Midbrain (tissue), 1 donor: ENCODE measurements at places on chromosomes 3 and 15.
A peak's percentile ranks its signal among the peaks of the same experiment; 100 is the strongest.

GRCh38 chr3:128307029-128307633 lies 153.8 kb downstream of the EEFSEC start:
- peak; percentile 6 for DNase-seq

GRCh38 chr3:13123013-13123654 lies 49.9 kb upstream of the IQSEC1 start:
- no peak for DNase-seq

GRCh38 chr15:100570735-100571313 lies 31.2 kb downstream of the LINS1 start:
- no peak for DNase-seq

DNA sequence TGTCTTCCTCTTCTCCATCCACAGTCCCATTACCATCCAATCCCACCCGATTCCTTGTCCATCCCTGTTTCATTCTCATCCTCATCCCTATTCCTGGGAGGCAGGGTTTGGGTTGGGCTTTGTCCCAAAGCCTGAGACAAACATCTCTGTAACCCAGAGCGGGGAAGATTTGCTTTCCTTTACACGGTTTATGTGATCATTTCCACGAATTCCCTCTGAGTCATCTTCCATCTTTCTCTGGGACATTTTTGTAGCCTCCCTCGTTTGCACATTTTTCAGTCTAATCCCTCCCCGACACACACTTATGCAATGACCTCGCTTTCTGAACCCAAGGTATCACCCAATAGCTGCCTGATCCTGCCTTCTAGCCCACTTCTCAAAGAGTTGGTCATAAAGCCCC lies 22.8 kb downstream of the DUOX2 start:
- DNase-seq = no peak

DNA sequence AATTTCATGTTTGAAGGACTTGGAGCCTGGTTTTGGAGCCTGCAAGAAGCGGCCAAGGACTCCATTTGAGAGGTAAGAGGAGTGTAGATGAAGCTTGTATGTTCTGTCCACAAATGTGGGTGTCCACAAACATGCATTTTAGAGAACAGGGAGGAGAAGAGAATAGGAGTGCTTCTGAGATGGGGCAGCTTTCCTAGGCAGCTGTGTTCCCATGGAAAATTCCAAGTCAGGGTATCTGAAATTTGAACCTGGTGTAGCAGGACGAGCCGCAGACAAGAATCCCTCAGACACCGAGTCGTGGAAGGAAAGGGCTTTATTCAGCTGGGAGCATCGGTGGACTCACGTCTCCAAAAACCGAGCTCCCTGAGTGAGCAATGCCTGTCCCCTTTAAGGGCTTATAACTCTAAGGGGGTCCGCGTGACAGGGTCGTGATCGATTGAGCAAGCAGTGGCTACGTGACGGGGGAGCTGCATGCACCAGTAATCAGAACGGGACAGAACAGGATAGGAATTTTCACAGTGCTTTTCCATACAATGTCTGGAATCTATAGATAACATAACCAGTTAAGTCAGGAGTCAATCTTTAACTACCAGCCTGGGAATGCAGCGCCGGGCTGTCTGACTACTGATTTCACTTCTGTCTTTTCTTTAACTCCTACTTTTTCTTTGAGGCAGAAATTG lies 71.4 kb upstream of the WDR72 start:
- no peak for DNase-seq

- DNase-seq = no peak
Observed at GRCh38 chr15:28184166-28184565, 85.1 kb upstream of the OCA2 start.

GRCh38 chr3:197950677-197951061 lies 679 bp downstream of the RPL35A start:
- no peak for DNase-seq

DNA sequence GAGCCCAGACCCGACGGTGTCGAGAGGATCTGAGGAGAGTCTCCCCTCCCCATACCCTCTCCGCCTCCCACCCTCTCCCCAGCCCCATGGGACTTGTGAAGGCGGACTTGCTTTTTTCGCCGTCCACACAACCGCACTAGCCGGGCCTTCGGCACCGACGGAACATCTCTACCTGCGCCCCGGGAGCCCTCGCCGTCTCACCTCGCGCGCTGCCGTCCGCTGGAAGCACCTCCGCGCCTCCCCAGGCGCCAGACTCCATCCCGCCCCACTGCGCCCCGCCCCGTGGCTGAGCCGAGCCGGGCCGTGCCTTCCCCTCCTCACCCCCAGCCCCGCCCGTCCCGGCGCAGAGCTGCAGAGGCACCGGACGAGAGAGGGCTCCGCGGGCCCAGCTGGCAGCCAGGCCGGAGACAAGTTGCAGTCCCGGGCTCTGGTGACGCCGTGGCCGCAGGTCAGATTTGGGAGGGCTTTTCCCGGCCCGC lies at the start of the genes DUOX1 and DUOXA1:
TSS of gene DUOX1 (plus strand) at position 344 of the 479 bp plus-strand sequence. CDS start 1,973 bp downstream, outside the sequence.
TSS of gene DUOXA1 (minus strand) at position 229 of the 479 bp plus-strand sequence. CDS start 6,865 bp downstream, outside the sequence.
- DNase-seq = no peak

GRCh38 chr15:68196445-68197169 lies 8.5 kb downstream of the CALML4 start:
- DNase-seq = no peak

- no peak for DNase-seq
Observed at GRCh38 chr3:88589138-88589537, 439.4 kb downstream of the C3orf38 start.

GRCh38 chr3:188149587-188149986 lies 4.4 kb upstream of the LPP start:
- DNase-seq = no peak

GRCh38 chr3:197706658-197707057 lies 30.0 kb downstream of the RUBCN start:
- no peak for DNase-seq

GRCh38 chr15:89371228-89372044 lies 36.8 kb upstream of the POLG start:
- peak; percentile 31 for DNase-seq

- no peak for DNase-seq
Observed at GRCh38 chr15:82731527-82731926, 21.9 kb upstream of the AP3B2 start.

GRCh38 chr15:41870689-41871081 lies 23.2 kb downstream of the SPTBN5 start:
- DNase-seq = no peak

- no peak for DNase-seq
Observed at GRCh38 chr15:92807971-92808571, 92.1 kb upstream of the CHD2 start.

DNA sequence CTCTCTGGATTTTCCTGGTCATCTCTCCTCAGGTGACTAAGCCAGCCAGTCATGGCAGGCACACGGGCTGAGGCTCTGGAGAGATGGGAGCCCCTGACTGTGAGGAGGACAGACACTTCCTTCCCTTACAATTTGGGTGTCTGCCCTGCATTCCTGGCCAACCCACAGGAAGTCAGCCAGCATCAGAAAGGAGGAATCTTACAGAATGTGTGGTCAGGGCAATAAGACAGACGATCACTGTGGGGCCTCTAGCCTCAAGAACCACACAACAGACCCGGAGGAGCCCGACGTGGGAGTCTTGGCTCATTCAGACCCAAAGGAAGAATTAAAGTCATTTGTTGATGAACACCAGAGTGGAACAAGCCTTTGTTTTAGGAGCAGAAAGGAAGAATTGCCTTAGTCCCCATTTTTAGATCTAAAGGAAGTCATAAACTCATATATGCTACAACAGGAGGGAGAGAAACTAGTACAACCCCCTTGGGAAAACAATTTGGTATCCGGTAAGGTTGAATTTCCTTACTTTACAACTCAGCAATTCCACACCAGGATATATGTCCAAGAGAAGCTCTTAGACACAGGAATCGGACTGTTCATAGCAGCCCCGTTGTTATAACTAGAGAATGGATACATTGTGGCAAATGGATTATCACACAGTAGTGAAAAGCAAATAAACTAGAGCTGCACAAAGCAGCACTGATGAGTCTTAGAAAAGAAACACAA lies 62.2 kb downstream of the ABTB1 start:
- peak; percentile 40 for DNase-seq

DNA sequence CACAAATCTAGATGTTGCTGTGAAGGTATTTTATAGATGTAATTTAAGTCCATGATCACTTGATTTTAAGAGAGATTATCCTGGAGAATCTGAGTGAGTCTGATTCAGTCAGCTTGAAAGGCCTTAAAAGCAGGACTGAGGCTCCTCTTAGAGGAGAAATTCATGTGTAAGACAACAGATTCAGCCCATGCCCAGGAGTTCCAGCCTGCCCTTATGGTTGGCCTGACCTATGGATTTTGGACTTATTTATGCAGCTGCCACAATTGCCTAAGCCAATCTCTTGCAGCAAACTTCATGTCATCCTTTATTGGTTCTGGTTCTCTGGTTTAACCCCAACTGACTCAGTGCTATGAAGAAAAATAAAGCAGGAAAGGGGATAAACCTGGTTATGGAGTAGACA lies 296.5 kb upstream of the RASGRP1 start:
- no peak for DNase-seq

GRCh38 chr15:90004671-90005070 lies 3.5 kb downstream of the ZNF710 start:
- DNase-seq = peak; percentile 28

- peak; percentile 32 for DNase-seq
Observed at GRCh38 chr15:63350178-63350621, 31.4 kb downstream of the CA12 start.

- DNase-seq = no peak
Observed at GRCh38 chr3:139764069-139764905, 86.5 kb upstream of the NMNAT3 start.

DNA sequence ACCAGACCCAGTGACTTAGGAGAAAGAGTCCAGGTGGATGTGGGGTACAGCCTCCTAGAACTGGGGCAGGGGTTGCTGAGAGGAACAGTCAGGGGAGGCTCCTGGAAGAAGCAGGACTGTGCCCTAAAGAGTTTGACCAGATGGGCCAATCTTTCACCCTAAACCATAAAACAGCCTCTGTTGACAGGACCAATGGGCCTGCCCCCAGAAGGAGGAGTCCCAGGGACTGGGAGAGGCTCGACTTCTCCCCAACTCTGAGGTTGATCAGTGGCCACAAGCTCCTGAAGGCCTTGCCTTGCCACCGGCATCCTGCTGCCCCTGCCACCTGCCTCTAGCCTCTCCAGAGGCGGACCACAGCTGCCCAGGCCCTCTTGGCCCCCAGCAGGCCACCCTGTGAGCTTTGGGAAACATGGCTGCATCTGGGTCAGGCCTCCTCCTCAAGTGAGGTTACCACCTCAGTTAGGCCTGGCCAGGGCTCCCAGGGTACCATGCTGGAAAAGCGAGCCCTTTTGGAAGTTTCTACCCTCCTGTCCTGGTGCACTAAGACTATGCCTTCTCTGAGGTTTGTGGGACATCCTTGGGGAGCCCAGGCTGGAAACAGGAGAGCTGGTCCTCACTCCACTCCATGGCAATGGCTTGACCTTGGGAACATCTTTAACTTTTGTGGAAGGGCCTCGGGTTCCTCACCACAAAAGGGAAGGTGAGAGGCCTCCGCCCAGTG lies 2.8 kb downstream of the VIPR1 start:
- DNase-seq = no peak

DNA sequence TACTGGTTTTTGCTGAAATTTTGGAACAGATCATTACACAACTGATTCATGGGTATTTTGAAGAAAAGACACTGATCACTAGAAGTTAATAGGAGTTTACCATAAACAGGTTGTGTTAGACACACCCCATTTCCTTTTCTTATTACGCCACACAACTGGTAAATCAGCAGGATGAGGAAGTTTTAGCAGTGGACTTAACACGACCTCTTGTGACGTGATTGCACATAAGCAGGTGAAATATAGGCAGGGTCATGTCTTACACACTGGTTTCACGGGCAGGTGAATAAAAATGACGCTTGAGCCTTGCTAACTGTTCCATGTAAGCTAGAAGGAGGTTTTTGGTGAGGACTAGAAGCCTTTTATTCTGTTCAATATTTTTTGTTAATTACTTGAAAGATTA lies 27.1 kb upstream of the TPRG1 start:
- DNase-seq = no peak

DNA sequence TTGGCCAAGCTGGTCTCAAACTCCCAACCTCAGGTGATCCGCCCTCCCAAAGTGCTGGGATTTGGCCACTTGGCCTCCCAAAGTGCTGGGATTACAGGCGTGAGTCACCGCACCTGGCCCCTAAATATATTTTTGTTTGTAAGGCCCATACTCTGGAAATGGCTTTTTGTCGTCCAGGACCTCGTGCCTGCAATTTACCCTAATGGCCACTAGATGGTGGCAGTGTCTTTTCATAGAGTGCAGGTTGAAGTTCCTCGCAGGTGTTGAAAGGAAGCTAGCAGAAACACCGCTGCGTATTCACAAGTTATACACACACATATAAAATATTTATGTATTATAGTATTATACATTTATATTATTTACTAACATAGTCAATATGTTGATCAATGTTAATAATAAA lies 97.2 kb downstream of the LRTM1 start:
- DNase-seq = no peak

- DNase-seq = peak; percentile 79
Observed at GRCh38 chr3:8987645-8988383, 24.5 kb upstream of the RAD18 start.

DNA sequence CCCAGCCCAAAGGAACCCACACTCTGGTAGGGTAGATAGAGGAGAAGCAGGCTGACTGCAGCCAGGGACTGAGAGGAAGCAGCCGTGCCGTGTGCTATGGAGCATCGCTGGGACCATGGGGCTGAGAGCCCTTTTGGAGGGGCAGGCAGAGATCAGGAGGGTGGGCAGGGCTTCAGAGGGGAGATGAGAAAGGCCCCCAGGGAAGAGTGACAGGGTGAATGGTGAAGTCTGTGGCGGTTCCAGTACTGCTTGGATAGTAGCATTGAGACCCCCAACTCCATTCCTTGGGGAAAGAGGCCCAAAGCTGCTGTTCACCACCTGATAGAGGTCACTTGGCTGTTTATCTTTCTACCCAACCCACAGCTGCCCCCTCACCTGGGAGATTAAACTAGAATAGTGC lies 80.0 kb upstream of the MRPS22 start:
- no peak for DNase-seq

DNA sequence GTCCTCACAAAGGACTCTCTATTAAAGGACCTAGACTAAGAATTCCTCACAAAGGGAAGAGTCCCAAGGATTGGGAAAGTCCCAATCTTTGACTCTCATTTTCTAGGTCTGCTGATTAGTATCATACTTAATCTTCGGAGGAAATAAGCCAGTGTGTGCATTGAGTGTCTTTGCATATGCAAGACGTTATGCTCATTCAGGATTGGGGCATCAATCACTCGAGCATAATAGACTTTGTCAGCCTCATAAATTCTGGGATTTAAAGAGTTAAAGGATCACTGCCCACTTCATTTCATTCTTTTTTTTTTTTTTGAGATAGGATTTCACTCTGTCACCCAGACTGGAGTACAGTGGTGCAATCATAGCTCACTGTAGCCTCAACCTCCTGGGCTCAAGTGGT lies 154.3 kb downstream of the RBPMS2 start:
- no peak for DNase-seq

DNA sequence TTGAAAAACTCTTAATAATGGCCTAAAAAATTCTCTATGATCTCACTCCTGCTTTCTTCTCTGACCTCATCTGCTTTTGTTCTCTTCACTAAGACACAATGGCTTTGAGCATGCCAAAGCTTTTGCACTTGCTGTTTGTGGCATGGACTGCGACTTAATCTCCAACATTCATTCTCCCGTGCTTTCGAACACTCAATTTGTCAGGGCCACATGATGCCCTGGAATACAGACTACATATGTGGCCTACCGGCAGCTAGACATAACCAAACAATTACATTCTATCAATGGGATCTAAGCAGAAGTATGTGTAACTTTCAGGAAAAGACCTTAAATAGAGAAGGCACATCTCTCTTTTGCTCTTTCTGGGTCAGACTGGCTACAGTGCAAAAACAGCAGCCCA lies 506.5 kb downstream of the MAGI1 start:
- no peak for DNase-seq
